ENCODE measurements at places on chromosomes 7 and 10.

GRCh38 chr7:144473908-144474307, 70.4 kb upstream of the NOBOX start:
- DNase-seq, result no peak

GRCh38 chr7:155789001-155789725, 23.1 kb downstream of the SHH start:
- no peak for DNase-seq

- DNase-seq, result no peak
Observed at GRCh38 chr10:43127442-43127841, 10.8 kb upstream of the CSGALNACT2 start.

GRCh38 chr7:95951997-95952795, 179.8 kb downstream of the DYNC1I1 start:
- no peak for DNase-seq

DNA sequence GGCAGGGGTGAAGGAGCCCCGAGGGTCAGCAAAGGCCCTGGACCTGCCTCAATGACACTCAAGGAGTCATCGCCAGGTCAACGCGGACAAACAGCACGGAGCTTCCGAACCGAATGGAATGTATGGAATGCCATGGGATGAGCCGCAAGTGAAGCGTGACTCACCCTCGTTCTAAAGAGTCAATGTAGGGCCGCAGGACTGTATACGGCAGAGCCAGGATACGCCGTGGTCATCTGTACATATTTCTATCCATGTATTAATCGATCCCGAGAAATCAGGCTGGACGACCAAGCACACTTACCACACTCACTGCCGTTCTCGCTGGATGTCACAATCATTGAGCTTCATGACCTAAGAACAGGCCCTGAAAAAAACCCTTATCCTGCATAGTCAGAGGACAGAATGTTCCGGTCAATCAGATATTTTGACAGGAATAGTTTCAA, 4.3 kb downstream of the SNX8 start:
- DNase-seq, result no peak

DNA sequence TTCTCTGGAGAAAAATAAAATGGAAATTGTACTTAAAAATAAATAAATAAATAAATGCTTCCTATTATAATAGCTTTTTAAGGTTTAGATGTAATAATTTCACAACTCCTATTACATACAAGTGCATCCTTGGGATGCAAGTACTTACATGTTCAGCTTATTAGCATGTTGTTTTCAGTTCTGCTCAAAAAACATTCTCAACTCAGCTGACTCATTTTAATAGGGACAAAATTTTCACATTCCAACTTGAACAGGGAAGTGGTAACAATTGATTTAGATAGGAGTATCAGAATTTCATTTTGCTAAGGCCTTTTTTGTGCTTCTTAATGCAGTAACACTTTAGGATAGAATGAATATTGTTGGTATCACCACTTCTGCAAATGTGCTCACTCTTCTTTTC, 16.7 kb upstream of the PAPSS2 start:
- DNase-seq, result no peak

DNA sequence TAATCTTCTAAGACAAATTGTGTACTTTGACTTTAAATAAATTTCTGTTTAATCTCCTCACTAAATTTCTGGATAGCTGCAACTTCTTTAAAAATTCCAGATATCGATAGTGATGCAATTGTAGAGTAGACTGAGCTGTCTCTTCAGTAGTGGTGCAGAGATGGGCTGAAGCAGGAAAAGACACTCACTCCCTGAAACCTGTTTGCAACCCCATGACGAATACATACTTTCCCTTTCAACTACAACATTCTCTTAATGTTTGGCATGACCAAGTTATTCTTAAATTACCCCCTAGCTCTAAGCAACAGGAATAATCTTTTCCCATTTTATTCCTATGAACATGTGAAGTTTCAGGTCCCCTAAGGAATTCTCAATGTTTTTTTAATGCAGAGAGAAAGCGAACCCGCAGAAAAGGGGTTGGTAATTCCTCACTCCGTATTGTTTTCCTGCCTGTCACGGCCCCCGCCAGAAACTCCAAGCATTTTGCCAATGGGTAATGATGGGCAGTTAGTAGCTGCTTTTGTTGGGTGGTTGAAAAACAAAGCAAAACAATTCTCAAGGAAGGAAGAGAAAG, 1.3 kb downstream of the THSD7A start:
- no peak for DNase-seq

DNA sequence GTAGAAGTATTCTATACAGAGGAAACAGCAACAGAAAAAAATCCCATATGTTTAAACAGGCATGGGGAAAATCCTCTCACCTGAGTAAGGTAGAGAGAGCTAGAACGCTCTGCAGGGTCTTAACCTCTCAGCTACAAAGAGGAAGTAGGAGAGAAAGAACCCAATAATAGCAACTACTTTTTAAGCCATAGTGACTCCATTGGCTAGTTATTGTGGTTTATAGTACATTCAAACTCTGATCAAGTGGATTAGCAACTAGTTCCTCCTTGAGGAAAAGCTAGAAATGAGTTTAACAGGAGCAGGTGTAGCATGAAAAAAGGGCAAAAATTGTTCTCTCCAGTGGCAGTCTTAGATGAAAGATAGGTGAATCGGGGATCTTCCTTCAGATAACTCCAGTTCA, 89.7 kb downstream of the HGF start:
- no peak for DNase-seq

- DNase-seq, result no peak
Observed at GRCh38 chr10:100897976-100898375, 14.8 kb upstream of the SLF2 start.

DNA sequence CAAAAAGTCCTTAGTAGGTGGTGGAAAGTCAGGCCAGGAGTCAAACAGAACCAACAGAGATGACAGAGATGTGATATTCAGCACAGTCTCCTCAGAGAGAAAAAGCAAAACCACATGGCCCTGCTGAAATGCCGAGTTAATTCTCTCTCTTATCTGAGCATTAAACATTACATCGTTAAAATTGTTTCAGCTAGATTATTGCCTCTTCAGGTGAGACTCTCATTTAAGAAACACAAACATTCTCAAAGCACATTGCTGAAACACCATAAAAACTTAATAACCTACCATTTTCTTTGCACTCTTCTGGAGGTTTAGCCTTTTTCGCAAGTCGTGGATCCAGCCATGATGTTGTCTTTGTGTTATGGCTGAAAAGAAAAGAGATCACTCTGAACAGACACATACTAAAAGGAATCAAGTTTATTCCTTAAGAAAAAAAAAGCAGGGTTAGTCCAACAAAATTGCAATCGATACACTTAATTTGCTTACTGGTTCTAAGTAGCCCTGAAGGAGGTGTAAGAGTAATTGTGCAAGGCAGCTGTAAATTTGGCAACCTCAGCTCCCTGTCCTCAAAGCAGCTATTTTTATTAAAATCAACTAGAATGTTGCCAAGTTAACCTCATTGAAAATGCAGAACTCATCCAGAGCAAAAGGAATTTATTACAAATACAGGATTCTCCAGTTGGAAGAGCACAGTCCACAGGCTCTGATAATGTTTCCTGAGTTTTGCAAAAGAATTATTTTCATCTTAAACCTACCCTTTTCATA, 691.1 kb downstream of the PHTF2 start:
- no peak for DNase-seq

GRCh38 chr10:88274286-88274685, 308.8 kb downstream of the RNLS start:
- DNase-seq, result no peak

DNA sequence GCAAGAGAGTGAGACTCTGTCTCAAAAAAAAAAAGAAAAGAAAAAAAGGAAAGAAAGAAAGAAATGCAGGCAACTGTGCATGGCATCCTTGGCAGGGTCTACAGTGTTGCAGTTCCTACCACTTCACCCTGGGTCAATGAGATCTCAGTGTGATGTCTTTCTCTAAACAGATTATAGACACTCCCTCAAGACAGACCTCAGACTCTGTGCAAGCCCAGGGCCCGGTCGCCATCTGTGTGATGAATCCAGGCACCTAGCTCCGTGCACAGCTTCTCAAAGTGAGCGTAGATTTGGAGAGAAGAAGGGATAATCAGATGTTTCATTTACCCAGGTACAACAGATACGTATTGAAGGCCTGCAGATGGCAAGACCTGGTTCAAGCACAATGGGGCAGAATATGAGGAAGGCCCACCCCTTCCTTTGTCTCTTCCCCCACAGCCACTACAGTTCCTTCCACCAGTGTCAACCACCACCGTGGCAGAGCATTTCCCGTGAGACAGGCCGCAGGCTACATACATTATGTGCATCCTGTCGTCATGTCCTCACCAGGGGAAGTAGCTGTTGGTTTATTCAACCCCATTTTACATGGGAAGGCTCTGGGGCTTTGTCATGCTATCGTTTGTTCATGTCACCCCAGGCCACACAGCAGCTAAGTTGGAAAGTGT, 471.7 kb upstream of the GALNT17 start:
- DNase-seq, result peak; percentile 46

DNA sequence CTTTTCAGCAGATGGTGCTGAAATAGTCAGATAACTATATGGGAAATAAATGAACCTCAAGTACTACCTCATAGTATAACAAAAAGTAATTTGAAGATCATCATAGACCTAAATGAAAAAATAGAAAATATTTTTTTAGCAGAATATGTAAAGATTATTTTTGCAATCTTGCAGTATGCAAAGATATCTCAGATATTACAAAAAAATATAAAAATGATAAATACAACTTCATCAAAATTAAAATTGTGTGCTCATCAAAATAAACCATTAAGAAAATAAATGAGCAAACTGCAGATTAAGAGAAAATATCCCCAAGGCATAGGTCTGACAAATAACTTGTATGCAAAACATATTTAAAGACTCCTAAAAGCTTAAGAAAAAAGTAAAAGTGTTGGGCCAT, 83.4 kb upstream of the KCND2 start:
- DNase-seq, result no peak

- no peak for DNase-seq
Observed at GRCh38 chr10:131547129-131547799, 235.7 kb upstream of the TCERG1L start.

DNA sequence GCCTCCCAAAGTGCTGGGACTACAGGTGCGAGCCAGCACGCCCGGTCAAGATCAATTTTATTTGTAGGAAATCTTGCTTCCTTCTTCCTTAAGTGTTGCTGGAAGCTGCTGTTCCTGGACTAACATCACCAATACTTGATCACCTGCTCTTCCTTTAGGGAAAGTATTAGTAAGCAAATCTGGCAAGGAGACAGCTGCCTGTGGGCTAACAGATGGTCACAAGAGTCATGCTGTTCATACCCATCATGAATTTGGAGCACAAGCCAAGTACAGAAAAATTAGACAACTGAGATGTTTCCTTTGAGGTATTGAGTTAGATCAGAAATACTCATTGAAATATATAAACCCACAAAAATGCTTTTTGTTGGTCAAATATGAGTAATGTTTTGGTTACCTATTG, 27.9 kb downstream of the BAIAP2L1 start:
- no peak for DNase-seq

DNA sequence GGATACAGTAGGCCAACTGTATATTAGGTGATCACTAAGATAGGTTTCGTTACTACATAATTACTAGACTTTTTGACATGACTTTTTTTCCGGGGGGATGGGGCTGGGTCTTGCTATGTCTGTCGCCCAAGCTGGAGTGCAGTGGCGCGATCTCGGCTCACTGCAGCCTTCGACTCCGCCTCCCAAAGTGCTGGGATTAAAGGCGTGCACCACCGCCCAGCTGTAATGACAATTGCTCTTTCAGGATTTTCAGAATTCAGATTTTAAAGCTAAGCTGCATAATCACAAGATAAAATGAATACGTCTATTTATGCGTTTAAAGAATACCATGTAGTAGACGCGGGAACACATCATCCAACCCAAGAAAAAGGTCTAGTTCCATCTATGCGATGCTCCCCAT, 982 bp downstream of the IDI1 start:
- DNase-seq, result no peak

DNA sequence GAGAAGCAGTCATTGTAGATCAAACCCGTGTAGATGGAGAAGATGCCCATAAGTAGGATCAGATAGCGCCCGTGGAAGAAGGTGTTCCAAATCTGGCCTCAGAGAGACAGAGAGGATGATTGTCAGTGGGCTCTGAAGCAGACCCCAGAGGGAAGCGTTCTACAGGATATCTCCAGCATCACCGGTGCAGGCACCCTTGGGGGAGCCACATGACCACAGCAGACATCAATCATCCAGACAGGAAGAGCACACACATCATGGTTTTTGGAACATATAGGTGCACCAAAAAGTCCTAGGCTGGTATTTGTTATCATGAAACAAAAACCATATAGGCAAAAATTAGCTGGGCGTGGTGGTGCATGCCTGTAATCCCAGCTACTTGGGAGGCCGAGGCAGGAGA, 44.0 kb upstream of the SVOPL start:
- DNase-seq, result no peak

- DNase-seq, result peak; percentile 47
Observed at GRCh38 chr7:140229101-140229525, 52.3 kb upstream of the KDM7A start.

- DNase-seq, result no peak
Observed at GRCh38 chr7:71768450-71768849, 636.5 kb downstream of the GALNT17 start.

GRCh38 chr10:110209926-110210673, 2.7 kb downstream of the MXI1 start:
- no peak for DNase-seq

- DNase-seq, result no peak
Observed at GRCh38 chr10:59589796-59590195, 119.9 kb downstream of the SLC16A9 start.

GRCh38 chr10:46240684-46241565, 45.9 kb upstream of the ANTXRL start:
- DNase-seq, result no peak

DNA sequence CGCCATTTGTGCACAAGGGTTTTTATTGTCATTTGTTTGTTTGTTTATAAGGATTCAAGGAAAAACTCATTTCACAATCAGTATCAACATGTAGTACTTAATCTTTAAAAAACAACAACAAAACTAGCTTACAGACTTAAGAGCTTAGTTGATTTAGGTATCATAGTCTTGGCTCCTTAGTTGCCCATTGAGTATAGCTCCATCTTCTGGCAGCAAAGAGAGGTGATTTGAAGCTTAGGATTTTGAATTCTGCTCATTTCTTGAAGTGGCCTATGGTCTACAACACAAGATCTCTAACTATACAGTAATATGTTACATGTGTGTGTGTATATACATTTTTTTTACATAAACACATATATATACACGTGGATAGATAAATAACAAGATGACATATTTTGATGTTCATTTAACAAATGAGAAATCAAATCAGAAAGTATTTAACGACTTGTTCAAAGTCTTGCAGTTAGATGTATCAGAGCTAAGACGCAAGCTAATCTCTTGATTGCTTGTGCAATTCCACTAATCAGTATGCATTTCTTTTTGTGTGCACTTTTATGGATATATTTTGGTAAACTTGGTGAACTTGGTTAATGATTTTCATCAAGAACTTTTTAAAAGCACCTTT, 307.3 kb downstream of the CAMK1D start:
- peak; percentile 59 for DNase-seq

GRCh38 chr10:98296524-98296923, 28.5 kb upstream of the LOXL4 start:
- no peak for DNase-seq

- no peak for DNase-seq
Observed at GRCh38 chr10:13732465-13732881, 145.7 kb downstream of the PRPF18 start.

- DNase-seq, result no peak
Observed at GRCh38 chr7:1054438-1054837, 10.1 kb downstream of the GPR146 start.
